ENCODE measurements at places on chromosomes 5 and 9. TPM values are rescaled to one million over a fixed set of nuclear protein-coding genes. Genes with fewer than 3 reads are reported as not detected.

GRCh38 chr5:32621256-32621655, 35.9 kb downstream of the SUB1 start:
- no peak overlapping the region for H3K27ac ChIP-seq

- no peak overlapping the region for H3K4me3 ChIP-seq
- peaks cover 8% of the 10 kb centered on the region for H3K36me3 ChIP-seq
- no peaks in the 10 kb centered on the region for H3K4me1 ChIP-seq
- DNase-seq: no peak
- no peaks in the 10 kb centered on the region for H3K27me3 ChIP-seq
Observed at GRCh38 chr9:104833696-104834095, 69.8 kb downstream of the NIPSNAP3B start.

- no peaks in the 10 kb centered on the region for H3K27me3 ChIP-seq
- no peaks in the 10 kb centered on the region for H3K4me1 ChIP-seq
- no peak for DNase-seq
- H3K36me3 ChIP-seq: no peaks in the 10 kb centered on the region
- no peak overlapping the region for H3K4me3 ChIP-seq
Observed at GRCh38 chr5:80346055-80346454, 26.3 kb downstream of the SPZ1 start.

DNA sequence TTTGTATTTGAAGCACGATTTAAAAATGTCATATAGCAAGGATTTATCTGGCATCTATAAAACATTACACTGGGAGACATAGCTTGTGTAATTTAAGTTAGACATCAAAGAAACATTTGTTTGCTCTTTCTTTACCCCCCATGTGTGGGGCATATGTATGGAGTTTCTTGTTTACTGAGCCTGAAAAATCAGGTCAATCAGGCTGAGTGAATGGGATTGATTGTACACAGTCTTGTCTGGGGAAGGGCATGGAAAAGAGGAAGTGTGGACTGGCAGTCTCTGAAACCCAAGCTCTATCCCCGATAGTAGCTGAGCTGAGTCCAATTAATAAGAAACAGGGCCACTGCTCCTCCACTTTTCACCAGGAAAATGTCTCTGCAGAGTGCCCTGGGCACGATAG, 49.4 kb downstream of the SLC46A2 start:
- no peak overlapping the region for H3K4me3 ChIP-seq
- H3K4me1 ChIP-seq: peaks cover 7% of the 10 kb centered on the region
- no peak for DNase-seq
- H3K27ac ChIP-seq: no peak overlapping the region

ATP10B gene
- total RNA-seq: 232 TPM

Data from colonic mucosa (tissue), 4 donors.